GM03348 (cell line): ENCODE measurements at places on chromosomes 1 and 21.

- no peak for DNase-seq
These were observed 11.3 kb upstream of the LACTBL1 start for GRCh38 chr1:22983944-22984343.

- no peak for DNase-seq
These were observed 35.0 kb upstream of the HUNK start for GRCh38 chr21:31837618-31838390.

GRCh38 chr1:79530476-79530875 lies 523.9 kb upstream of the ADGRL4 start:
- DNase-seq: no peak

DNA sequence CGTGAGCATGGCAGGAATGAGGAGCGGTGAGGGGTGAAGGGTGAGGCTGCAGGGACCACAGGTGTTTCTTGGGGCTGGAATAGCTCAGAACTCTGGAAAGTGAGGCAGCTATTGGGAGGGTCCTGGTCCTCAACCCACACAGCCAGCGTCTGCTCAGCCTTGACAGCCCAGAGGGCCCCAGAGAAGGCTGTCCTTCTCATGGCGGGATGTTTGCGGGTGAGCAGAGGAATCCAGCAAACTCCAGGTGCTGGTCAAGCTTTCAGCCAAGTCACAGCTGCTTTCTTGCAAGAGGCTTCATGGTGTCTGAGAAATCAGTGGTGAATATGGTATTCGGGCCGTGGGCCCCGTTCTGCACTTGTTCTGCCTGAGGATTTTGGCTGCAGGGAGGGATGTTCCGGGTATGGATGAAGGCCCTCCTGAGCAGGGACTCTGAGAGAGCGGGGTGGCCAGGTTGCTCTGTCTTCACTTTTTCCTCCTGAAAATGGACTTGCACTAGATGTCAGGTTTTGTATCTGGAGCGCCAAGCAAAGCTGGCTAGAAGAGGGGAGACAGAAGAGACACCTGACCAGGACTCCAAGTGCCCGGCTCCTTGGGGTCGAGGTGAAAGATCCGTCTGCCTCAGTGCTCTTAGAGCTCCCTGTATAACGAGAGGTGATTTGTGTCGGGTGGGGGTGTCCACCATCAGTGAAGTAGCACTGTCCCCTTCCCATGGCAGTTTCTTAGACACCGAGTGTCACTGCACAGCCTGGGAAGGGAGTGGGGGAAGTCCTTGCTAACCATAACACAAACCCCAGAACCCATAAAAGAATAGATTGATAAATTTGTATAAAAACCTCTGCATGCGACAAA lies 139.9 kb downstream of the PEX14 start:
- no peak for DNase-seq

DNA sequence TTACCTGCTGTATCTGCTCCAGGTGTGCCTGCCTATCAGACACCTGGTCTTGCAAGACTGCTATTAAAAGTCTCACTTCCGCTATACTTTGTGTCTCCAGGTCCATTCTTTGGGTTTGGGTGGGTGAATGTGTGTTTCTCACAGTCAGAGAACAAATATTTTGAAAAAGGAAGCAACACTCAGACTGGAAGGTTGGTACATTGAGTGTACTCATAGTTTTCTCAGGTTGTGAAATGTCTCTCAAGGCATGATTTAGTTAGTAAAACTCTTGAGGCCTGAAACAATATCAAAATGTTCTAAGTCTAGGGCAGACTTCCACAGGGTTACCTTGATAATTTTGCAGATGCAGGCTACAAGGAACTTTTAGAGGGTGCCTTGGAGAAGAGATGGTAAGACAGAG lies 429.9 kb upstream of the ZRANB2 start:
- DNase-seq: no peak

- DNase-seq: no peak
These were observed 106.9 kb downstream of the DHRS3 start for GRCh38 chr1:12511128-12511484.

- DNase-seq: peak; percentile 64
These were observed 614 bp upstream of the CACNA1E start for GRCh38 chr1:181482521-181483284.

GRCh38 chr1:62367005-62367557 lies 47.8 kb upstream of the KANK4 start:
- DNase-seq: no peak

DNA sequence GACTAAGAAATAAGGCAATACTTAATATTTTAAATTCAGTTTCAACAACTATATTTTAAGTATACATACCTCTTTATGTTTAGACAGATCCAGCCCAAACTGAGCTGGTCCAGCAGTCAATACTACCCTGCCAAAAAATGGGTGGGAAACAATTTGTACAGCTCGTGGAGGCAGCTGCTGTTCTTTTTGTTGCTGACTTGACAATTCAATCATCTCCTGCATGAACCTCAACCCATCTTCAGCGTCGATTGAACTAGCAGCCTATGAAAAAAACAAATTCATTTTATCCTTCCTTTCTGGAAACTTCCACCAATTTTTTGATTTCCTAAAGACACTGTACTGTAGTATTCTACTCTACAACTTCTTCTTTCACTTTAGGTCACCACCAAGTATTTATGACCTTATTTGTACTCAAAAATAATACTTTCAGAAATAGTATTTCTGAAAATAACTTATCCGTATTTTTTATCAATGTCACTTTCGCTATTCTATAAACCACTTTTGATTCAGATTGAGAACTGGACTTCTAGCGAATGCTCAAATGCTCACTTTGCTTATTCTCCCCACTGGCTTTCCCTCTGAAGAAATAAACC lies 46.5 kb downstream of the EDEM3 start:
- no peak for DNase-seq

DNA sequence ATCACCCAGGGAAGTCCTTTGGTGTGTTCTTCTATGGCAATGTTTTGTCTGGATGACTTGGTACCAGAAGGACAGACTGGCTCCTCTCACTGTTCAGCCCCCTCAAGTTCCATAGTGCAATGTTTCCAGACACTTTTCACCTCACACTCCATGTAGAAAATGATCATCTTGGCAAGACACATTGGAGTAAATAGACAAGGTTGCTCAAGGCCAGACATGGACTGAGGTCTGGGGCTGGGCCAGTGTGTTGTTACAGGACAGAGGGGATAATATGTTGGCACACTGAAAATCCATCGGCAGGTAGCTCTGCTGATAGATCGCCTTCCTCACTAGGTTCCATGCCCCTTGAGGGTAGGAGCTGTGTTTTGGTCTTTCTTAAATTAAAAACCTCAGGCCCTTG lies 51.5 kb downstream of the C1orf21 start:
- no peak for DNase-seq

- no peak for DNase-seq
These were observed 5.8 kb downstream of the TTC13 start for GRCh38 chr1:230972855-230973271.

- DNase-seq: no peak
These were observed 42.1 kb upstream of the DMRTB1 start for GRCh38 chr1:53417074-53417511.

DNA sequence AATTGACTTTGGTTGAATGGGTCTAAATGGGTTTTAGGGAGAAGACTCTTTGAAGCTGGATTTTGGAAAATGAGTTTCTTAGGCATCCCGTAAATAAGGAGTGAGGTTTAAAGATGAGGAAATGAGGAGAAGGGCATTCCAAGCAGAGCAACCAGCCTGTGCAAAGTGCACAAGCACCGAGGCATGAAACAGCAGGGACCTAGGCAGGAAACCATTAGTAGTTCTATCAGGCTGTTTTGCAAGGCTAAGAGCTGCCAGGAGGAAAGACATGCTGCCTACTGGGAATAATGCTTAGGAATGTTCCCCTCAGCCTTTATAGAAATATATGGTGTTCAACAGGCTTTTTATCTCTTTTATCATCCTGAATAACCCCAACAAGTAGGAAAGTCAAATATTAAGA lies 153.1 kb upstream of the FGGY start:
- DNase-seq: no peak

DNA sequence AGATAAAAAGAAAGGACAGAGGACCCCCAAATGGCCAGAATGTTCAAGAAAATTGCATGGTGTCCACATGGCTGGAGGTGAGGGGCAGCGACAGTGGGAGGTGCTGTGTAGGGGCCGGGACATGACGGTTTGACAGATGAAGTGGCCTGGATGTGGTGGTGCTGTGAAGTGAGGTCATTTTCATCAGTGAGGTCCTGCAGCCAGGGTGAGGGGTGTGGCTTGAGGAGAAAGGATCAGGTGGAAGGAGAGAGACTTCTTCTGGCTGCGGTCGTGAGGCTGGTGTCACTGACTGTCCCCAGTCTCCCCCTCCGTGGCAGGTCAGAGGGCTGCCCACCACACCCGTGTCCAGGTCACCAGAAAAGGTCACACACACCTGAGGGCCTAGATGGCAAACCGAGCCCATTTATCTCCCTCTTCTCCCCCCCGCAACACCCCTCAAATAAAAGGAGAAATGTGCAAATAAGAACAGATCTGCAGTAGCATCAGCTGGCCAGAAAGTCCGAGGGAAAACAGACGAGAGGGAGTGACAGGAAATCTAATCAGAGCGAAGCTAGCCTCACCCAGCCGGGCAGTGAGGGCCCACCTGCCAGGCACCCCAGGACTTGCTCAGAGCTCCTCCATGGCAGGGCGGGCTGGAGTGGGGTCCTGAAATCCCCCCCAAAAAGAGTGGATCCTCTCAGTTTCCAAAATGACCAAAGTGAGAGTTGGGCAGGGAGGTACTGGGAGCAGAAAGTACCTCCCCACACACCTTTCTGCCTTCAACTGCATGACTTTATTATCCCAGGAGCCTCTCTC lies 148.5 kb upstream of the EDN2 start:
- DNase-seq: no peak

DNA sequence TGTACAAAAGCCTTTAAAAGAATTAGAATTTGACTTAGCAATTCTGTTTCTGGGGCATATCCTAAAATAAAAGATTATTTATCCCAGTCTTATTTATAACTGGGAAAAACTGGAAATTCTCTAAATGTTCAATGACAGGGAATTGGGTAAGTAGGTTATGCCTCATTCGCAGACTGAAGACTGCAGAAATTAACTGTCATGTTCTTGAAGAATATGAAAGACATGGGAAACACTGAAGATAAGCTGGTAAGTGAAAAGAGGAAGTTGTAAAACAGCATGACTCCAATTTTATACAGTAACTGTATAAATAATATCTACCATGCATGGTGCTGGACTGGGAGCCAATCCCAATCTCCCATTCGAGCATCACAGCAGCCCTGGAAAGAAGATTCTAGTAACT lies 50.6 kb upstream of the SLC2A1 start:
- DNase-seq: no peak

- DNase-seq: peak; percentile 11
These were observed 17.5 kb downstream of the RNF2 start for GRCh38 chr1:185062710-185063370.

GRCh38 chr1:52216907-52217458 lies 75.1 kb downstream of the ZFYVE9 start:
- DNase-seq: no peak

- DNase-seq: peak; percentile 92
These were observed 70.4 kb upstream of the TARDBP start for GRCh38 chr1:10941891-10942541.

GRCh38 chr1:27418326-27419185 lies 26.1 kb downstream of the GPR3 start:
- peak; percentile 92 for DNase-seq

- DNase-seq: no peak
These were observed 21.3 kb downstream of the VAV3 start for GRCh38 chr1:107943694-107944093.

- peak; percentile 78 for DNase-seq
These were observed 701 bp downstream of the CEP170 start for GRCh38 chr1:243254233-243254926.

GRCh38 chr1:36367066-36367465 lies 18.7 kb downstream of the STK40 start:
- no peak for DNase-seq

- DNase-seq: no peak
These were observed 59.3 kb downstream of the FH start for GRCh38 chr1:241460098-241460873.

DNA sequence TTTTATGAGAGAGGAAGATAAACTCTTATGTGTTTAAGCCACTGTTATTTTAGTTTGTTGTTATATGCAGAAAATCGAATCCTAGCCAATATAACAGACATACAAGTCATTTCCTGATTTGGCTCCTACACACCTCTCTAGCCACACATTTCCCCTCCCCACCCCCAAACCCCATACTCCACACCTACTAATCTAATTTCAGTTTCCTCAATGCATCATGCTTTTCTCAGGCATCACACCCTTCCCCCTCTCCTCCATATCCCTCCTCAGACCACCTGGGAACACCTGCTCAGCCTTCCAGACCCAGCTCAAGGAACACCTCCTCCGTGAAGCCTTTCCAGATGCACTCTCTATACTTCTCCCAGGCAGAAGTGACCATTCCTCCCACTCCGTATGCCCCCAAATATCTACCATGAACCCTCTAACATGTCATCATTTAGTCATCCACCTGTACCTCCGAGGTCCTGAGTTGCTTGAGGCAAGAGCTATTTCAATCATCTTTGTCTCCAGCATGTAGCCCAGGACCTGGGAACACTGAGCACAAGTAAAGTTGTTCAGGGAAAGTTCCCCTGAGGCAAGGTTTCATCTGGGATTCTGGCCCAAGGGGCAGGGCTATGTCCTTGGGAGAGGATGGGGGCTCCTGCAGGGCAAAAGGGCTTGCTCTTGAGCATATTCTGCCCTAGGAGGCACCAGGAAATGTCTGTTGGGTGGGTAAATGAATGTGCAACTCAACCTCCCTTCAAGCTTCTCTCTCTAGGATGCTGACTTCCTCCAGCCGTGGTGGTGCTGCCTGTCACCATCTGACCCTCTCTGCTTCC lies 126.8 kb downstream of the HIVEP3 start:
- no peak for DNase-seq

DNA sequence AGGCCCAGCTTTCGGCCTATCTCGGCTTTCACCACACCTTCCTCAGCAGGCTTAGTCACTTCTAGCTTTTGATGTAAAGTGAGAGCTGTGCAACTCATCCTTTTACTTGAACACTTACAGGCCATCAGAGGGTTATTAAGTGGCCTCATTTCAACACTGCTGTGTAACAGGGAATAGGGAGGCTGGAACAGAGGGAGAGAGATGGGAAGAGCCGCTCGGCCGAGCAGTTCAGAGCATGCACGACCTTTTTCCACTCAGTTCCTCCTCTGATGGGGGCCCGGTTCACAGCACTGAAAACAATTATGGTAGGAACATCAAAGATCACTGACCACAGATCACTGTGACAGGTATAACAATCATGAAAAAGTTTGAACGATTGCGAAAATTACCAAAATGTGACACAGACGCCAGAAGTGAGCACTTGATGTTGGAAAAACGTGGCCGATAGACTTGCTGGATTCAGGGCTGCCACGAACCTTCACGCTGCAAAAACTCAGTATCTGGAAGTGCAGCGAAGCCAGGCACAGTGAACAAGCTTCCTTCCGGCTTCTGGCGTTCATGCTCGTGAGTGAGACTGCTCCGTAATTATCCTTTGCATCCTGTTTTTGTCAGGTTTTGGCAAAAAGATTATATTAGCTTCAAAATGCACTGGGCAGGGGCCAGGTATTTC lies 28.6 kb downstream of the AGPAT3 start:
- DNase-seq: no peak

GRCh38 chr1:196678510-196678884 lies 26.7 kb downstream of the CFH start:
- peak; percentile 27 for DNase-seq

- DNase-seq: no peak
These were observed 4.5 kb downstream of the TBX15 start for GRCh38 chr1:118983558-118984041.
